ENCODE measurements at places on chromosomes 11 and 22. TPM values are rescaled to one million over a fixed set of nuclear protein-coding genes. Genes with fewer than 3 reads are reported as not detected.

Gene UBQLN3
- 0.09 TPM for total RNA-seq

Gene POTEH
- not detected for total RNA-seq

Gene OR11H1
- not detected for total RNA-seq

Gene MMP1
- 0.09 TPM for total RNA-seq

Gene TEX54
- not detected for total RNA-seq

Gene IGSF9B
- total RNA-seq: 0.33 TPM

GRCh38 chr11:129067454-129067853 lies 124.7 kb downstream of the ARHGAP32 start:
- no peak overlapping the region for H3K4me3 ChIP-seq
- no peaks in the 10 kb centered on the region for H3K36me3 ChIP-seq
- H3K27me3 ChIP-seq: no peaks in the 10 kb centered on the region
- no peak for DNase-seq

GRCh38 chr11:67610302-67610868 lies 3.6 kb downstream of the NDUFV1 start:
- DNase-seq: no peak
- H3K27ac ChIP-seq: no peak overlapping the region
- H3K4me1 ChIP-seq: peaks cover 32% of the 10 kb centered on the region
- peaks cover 7% of the 10 kb centered on the region for H3K36me3 ChIP-seq
- H3K27me3 ChIP-seq: no peaks in the 10 kb centered on the region

GRCh38 chr11:22474616-22475015 lies 136.4 kb downstream of the SLC17A6 start:
- H3K4me1 ChIP-seq: no peaks in the 10 kb centered on the region
- no peaks in the 10 kb centered on the region for H3K27me3 ChIP-seq
- H3K36me3 ChIP-seq: no peaks in the 10 kb centered on the region

GRCh38 chr22:36257948-36258670 lies 5.2 kb downstream of the APOL1 start:
- DNase-seq: no peak
- peaks cover 4% of the 10 kb centered on the region for H3K36me3 ChIP-seq
- H3K4me1 ChIP-seq: peaks cover 13% of the 10 kb centered on the region
- peak overlapping the region; percentile 59 for H3K27ac ChIP-seq

DNA sequence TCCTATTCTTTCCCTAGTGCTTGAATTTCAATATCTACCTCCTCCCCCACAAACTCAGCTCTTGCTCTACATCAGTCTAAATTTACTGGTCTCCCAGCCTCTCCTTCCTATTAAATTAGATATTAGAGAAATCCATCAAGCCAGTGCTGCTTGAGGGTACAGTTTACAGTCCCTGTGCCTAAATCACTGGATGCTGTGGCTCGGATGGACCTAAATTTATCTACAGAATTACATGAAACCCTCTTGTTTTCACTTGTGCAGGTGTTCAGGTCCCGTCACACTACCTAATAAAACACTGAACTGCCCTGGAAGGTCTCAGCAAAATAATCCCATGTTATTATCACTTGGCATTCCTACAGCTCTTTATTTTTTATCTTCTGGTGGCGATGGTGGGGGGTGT lies 134.7 kb upstream of the E2F8 start:
- peaks cover 1% of the 10 kb centered on the region for H3K4me1 ChIP-seq
- no peaks in the 10 kb centered on the region for H3K27me3 ChIP-seq
- no peak overlapping the region for H3K27ac ChIP-seq
- DNase-seq: no peak

- no peak for DNase-seq
- no peaks in the 10 kb centered on the region for H3K4me1 ChIP-seq
- H3K27me3 ChIP-seq: no peaks in the 10 kb centered on the region
- H3K36me3 ChIP-seq: no peaks in the 10 kb centered on the region
Measured at GRCh38 chr11:30006876-30007275, 10.0 kb downstream of the KCNA4 start.

DNA sequence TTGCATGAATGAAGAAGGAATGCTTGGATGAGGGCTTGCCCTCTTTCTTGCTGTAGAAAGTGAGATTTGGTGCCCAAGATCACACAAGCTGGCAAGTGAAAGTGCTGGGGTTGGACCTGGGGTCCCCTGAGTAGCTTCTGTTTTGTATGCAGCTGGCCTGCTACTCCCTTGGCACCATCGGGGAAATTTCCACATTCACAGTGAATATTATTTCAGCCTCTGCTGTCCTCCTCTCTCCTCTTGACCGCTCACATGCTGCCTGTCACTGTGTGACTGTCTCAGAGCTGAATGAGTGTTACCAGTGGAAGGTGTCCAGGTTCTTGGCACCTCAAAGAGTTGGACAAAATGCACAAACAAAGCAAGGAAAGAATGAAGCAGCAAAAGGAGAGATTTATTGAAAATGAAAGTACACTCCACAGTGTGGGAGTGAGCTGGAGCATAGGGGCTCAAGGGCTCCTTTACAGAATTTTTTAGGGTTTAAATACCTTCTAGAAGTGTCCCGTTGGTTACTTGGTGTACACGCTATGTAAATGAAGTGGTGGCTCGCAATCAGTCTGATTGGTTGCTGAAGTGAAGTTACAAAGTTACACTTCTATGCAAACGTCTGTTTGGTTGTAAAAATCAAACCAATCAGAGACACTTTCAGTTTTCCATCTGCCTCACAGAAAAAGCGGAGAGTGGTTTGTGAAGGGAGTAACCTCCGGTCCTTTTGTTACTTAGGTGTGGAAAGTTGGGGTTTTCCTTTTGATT lies 87.4 kb downstream of the DEPDC5 start:
- DNase-seq: no peak
- no peak overlapping the region for H3K27ac ChIP-seq
- no peak overlapping the region for H3K4me3 ChIP-seq
- H3K27me3 ChIP-seq: no peaks in the 10 kb centered on the region
- H3K36me3 ChIP-seq: peaks cover 30% of the 10 kb centered on the region
- H3K4me1 ChIP-seq: no peaks in the 10 kb centered on the region

DNA sequence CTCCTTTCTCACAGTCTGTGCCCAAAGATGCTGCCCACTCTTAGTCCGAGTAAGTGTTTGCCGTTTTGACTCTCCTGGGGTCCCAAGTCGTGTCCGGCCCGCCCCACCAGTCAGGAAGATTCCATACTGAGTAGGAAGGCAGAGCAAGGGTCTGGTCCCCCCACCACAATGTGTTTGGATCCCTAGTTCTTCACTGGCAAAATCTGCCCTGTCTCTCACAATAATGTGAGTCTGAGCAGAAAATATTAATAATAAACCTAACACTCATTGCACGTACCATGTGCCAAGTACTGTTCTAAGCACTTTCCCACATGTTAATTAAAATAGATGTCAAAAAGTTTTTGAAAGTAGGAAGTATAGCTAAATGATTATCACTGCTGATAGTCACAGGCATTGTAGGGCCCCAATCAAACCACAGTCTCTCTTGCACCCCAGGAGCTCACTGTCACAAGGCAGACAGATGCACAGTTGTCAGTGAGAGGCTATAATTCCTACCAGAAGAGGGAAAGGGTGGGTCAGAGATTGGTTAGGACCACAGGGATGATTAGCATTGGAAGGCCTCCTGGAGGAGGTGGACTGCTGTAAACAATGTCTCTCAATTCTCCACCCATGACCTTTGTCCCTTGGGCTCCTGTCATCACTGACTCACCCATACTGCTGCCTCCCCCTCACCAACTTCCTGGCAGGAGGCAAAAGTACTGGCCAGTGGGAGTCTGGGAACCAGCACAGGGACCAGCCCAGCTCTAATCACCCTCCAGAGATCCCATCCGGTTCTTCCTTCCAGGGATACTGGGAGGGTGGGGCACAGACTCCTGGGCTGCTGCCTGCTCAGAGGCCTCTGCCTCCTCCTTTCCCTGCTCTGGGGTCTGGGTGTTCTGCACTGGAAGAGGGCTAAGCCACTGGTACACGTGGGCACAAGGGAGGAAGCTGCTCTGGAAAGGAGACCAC lies 1.0 kb upstream of the POLD4 start:
- H3K27me3 ChIP-seq: no peaks in the 10 kb centered on the region
- no peak for DNase-seq
- no peaks in the 10 kb centered on the region for H3K36me3 ChIP-seq
- peak overlapping the region; percentile 97 for H3K27ac ChIP-seq
- peak overlapping the region; percentile 83 for H3K4me3 ChIP-seq

DNA sequence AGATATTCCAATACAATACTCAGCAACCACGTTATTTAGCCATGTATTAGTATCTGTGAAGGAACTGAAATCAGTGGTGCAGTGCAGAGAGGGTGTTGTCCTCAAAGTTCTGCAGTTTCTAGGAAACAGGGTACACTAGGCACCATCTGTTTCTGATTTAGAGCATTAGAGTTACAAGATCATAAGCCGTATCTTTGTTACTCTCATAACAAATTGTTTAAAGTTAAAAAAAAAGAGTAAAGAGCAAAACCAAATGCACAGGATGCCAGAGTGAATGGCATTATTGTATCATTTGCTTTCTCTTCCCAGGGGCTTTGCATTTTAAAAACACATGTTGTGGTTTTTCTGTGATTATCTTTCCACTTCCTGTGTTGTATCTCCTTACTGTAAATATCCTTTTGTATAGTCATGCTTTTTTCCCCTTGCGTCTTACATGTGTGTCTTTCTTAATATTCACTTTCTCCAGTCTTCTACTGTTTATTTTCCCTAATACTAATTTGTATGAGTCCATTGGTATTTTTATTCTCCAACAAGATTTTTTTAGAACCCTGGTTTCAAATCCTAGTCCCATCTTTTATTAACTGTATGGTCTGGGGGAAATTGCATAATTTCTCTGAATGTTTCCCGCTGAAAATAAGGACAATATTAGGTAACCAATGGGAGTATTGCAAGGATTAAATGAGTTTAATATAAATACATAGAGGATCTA lies 15.2 kb upstream of the NUP160 start:
- no peak overlapping the region for H3K4me3 ChIP-seq
- H3K27ac ChIP-seq: no peak overlapping the region
- DNase-seq: no peak
- no peaks in the 10 kb centered on the region for H3K27me3 ChIP-seq

GRCh38 chr22:48923996-48924395 lies 903.7 kb downstream of the BRD1 start:
- H3K4me3 ChIP-seq: no peak overlapping the region
- peak; percentile 17 for DNase-seq

DNA sequence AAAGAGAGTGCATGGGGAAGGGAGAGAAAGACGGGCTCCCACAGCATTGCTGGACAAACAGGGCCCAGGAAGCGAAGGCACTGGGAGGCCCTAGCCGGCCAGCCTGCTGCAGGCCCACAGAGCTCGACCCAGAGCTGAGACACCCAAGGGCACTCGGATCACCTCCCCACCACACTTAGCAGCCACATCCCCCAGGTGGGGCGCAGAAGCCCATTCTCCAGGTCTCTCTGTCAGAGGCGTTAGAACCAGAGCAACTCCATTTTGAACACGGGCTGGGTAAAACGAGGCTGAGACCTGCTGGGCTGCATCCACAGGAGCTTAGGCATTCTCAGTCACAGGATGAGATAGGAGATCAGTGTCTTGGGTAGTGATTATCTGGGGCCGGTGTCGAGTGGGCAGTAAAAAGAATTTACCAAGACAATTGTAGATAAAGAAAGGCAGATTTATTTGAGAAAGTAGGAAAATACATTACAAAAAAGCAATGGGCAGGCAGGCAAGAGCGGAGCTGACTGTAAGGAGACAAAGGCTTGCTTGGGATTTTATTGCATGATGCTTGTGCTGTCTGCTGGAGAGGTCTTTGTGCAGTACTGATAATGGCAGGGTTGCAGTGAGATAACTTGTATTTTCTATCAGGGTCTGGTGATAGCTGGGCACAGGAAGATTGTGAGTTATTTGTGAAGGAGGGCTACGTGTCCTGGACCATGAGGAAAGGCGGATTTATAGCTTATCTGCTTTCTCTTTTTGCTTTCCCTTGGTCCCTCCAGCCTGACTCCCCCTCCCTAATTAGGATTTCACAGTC lies 13.4 kb upstream of the CAPN5 start:
- DNase-seq: no peak
- no peaks in the 10 kb centered on the region for H3K27me3 ChIP-seq
- H3K4me1 ChIP-seq: peaks cover 9% of the 10 kb centered on the region

GRCh38 chr11:32602657-32603415 lies 19.2 kb downstream of the EIF3M start:
- no peaks in the 10 kb centered on the region for H3K27me3 ChIP-seq
- peaks cover 30% of the 10 kb centered on the region for H3K36me3 ChIP-seq
- H3K4me3 ChIP-seq: no peak overlapping the region
- no peak for DNase-seq
- no peaks in the 10 kb centered on the region for H3K4me1 ChIP-seq
- H3K27ac ChIP-seq: no peak overlapping the region

DNA sequence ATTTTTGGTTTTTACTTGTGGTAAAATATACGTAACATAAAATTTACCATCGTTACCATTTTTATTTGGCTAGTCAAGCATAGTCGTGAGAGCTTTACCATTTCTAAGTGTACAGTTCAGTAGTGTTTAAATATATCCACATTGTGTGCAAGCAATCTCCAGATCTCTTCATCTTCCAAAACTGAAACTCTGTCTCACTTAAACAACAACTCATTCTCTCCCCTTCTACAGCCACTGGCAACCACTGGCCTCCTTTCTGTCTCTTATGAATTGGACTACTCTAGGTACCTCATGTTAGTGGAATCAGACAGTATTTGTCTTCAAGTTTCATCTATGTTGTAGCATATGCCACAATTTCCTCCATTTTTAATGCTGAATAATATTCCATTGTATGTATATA lies 37.4 kb downstream of the SMC1B start:
- H3K4me3 ChIP-seq: no peak overlapping the region
- DNase-seq: no peak
- H3K4me1 ChIP-seq: no peaks in the 10 kb centered on the region
- H3K36me3 ChIP-seq: no peaks in the 10 kb centered on the region
- no peaks in the 10 kb centered on the region for H3K27me3 ChIP-seq

DNA sequence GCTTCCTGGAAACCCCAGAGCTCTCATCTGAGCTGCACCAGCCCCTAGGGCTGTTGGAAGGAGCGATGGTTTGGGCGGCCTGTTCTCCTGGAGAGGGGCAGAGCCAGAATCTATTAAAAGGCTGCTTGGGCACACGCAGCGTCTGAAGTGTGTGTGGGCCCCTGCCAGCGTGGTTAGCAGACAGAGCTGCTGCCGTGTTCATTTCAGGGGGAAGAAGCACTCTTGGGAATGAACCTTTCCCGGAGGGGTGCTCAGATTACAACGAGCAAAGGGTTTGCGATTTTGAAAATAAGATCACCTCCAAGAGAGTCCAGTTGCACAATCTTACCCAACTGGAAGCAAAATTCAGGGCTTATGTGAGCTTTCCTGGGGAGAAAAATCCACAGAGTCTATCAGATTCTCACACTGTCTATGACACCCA lies 12.9 kb downstream of the ANO1 start:
- H3K27me3 ChIP-seq: no peaks in the 10 kb centered on the region
- H3K36me3 ChIP-seq: no peaks in the 10 kb centered on the region
- peaks cover 14% of the 10 kb centered on the region for H3K4me1 ChIP-seq
- H3K27ac ChIP-seq: no peak overlapping the region

GRCh38 chr11:112995423-112996090 lies 34.3 kb downstream of the NCAM1 start:
- no peak overlapping the region for H3K27ac ChIP-seq
- H3K4me3 ChIP-seq: no peak overlapping the region
- H3K4me1 ChIP-seq: no peaks in the 10 kb centered on the region
- H3K27me3 ChIP-seq: no peaks in the 10 kb centered on the region
- no peak for DNase-seq

DNA sequence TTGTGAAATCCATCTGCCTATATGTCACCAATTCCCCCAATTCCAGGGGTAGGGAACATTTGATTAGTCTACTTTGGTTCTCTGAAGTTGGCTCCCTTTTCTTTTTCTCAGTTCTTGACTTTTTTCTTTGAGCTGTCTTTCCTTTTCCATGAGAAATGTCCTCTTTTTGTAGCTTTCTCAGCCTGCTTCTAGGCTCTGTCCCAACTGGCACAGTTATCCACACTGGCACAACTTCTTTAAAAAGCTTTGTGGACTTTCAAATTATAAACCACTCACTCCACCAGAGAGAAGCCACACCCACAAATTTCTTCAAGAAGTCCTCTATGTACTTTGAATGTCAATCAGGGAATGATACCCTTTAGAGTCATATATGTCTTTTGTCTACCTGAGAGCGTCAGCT lies 100.5 kb downstream of the TTC17 start:
- H3K4me1 ChIP-seq: no peaks in the 10 kb centered on the region
- H3K36me3 ChIP-seq: peaks cover 52% of the 10 kb centered on the region
- no peak overlapping the region for H3K4me3 ChIP-seq
- H3K27me3 ChIP-seq: no peaks in the 10 kb centered on the region
